ENCODE measurements at places on chromosomes 7 and 10. TPM values are rescaled to one million over a fixed set of nuclear protein-coding genes. Genes with fewer than 3 reads are reported as not detected.

DNA sequence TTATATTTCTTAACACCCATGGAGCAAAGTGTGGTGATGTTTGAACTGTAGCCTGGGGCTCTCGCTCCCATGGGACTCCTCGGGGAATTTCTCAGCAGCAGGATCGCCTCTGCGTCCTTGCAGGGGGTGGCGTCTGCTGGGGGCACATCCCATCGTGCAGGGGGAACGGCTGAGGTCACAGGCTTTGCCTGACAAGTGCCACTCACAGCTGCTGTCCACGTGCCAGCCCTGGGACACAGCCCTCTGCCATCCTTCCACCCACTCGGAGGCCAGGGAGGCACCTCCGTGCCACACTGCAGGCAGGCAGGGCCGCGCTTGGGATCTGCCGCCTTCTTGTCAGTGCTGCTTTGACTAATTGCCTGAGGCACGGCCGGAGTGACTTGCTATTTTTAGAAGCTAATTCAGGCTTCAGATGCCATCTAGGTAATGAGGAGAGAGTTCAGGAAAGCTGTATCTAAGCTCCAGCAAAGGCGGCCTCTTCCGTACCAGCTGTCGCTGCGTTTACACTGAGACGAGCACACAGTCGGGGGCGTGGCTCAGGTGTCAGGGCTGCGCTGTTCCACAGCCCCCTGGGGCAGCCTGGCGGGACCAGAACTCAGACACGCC, 45.7 kb downstream of the PITRM1 start:
- no peak for DNase-seq

- no peak for DNase-seq
These were observed 558.2 kb upstream of the PFKP start for GRCh38 chr10:2509081-2509531.

GRCh38 chr10:127855591-127855881, 37.2 kb downstream of the CLRN3 start:
- DNase-seq, result peak; percentile 22

GRCh38 chr7:107538001-107538400, 25.7 kb downstream of the COG5 start:
- DNase-seq, result no peak

The CLDN12 gene
- total RNA-seq, result 34.2 TPM

The FASTK gene
- total RNA-seq, result 61.3 TPM

The SLC18A2 gene
- 0.15 TPM for total RNA-seq

GRCh38 chr10:132264306-132264950, 43.3 kb downstream of the STK32C start:
- no peak for DNase-seq

DNA sequence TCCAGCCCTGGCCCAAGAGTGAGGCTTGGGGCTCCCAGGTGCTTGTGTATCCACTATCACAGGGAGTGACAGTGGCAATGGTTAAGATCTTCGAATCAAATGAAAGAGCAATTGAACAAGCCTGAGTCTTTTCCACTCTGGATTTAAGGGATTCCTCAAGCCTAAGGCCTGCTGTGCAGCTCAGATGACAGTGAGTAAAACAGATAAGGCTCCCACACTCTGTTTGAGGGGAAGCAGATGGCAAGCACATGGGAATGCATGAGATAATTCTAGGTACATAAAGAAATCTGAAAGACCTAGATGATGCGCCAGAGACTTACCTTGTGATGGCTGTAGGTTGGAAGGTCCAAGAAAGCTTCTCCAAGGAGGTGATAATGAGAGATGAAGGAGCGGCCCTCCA, 95.0 kb downstream of the LRRC18 start:
- no peak for DNase-seq

DNA sequence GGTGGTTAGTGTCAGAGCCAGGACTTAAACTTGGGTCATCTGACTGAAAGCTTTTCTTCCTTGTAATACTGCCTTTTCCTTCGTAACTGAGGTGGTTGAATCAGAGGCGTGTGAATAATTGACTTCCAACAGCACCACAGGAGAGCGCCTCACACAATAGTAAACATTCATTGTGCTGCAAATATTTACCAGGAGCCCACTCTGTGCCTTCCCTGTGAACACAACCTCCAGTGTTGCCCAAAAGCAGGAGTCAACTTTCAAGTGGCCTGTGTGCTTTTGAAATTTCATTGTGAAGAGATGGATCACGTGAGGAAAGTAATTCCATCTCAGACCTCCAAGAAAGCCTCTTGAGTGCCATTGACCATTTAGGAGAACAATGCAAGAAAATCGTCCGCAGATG, 60.2 kb downstream of the ADRA2A start:
- no peak for DNase-seq

GRCh38 chr7:15836041-15836440, 149.6 kb upstream of the MEOX2 start:
- no peak for DNase-seq

The TRPV5 gene
- total RNA-seq, result not detected
